ENCODE measurements at places on chromosomes 16 and 17.

- peak; percentile 52 for DNase-seq
Measured at GRCh38 chr17:2214047-2214928, 89.3 kb downstream of the SMG6 start.

DNA sequence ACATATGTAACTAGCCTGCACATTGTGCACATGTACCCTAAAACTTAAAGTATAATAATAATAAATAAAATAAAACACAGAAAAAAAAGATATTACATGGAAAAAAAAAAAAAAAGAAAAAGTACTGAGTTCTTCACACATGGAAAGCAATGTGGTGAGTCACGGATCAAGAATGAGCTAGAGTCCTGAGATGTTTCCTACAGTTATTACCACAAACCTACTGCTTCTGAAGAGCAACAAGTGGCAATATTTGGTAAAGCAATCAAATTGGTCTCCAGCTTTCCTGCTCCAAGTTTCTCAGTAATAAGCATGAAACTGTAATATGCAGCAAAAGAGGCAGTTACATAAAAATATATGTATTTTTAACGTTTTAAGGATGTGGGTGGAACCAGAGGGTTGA is 223.3 kb upstream of the SALL1 start:
- no peak for DNase-seq

- no peak for DNase-seq
Measured at GRCh38 chr17:67716405-67716798, 1.3 kb upstream of the NOL11 start.

- no peak for DNase-seq
Measured at GRCh38 chr16:49564496-49565229, 191.1 kb downstream of the C16orf78 start.
